ENCODE measurements at places on chromosomes 1 and 21. TPM values are rescaled to one million over a fixed set of nuclear protein-coding genes. Genes with fewer than 3 reads are reported as not detected.

The OXCT2 gene
- total RNA-seq = not detected

The KRTAP12-3 gene
- not detected for total RNA-seq

The CFHR5 gene
- total RNA-seq = not detected

The MARK1 gene
- 2.3 TPM for total RNA-seq

The GPR25 gene
- total RNA-seq = not detected

The DENND2D gene
- total RNA-seq = 49.4 TPM

The USH2A gene
- total RNA-seq = not detected

The SH2D1B gene
- not detected for total RNA-seq

The TRIM17 gene
- 3.1 TPM for total RNA-seq

The TLR5 gene
- total RNA-seq = 15.7 TPM

The EPHA10 gene
- 1.0 TPM for total RNA-seq

The HCRTR1 gene
- total RNA-seq = not detected

DNA sequence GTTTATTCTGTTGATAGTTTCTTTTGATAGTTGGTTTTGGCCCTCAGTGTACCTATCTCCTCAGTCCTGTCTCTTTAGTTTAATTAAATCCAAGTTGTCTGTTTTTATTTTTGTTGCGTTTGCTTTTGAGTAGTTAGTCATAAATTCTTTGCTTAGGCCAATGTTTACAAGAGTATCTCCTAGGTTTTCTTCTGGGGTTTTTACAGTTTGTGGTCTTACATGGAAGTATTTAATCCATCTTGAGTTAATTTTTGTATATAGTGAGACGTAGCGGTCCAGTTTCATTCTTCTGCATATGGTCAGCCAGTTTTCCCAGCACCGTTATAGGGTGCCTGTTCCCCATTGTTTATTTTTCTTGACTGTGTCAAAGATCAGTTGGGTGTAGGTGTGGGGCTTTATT, 139.4 kb downstream of the POU2F1 start:
- H3K4me1 ChIP-seq = no peaks in the 10 kb centered on the region
- no peak for DNase-seq
- H3K27ac ChIP-seq = no peak overlapping the region

GRCh38 chr1:92029241-92029922, 403 bp upstream of the EPHX4 start:
- peaks cover 3% of the 10 kb centered on the region for H3K27me3 ChIP-seq
- peaks cover 4% of the 10 kb centered on the region for H3K4me1 ChIP-seq
- no peak for DNase-seq
- no peak overlapping the region for H3K27ac ChIP-seq
- H3K4me3 ChIP-seq = peak overlapping the region; percentile 58

DNA sequence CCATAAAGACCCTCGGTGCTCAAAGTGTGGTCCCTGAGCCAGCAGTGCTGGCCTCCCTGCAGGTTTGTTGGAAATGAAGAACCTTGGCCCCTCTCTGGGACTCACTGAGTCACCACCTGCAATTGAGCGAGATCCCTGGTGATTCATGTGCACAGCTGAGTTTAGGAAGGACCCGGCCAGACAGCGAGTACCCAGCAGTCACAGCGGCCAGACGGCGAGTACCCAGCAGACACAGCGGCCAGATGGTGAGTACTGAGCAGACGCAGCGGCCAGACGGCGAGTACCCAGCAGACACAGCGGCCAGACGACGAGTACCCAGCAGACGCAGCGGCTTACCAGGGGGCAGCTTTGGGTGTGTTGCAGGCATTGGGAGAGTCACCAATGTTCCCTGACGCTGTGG, 123.8 kb downstream of the PRDM16 start:
- peaks cover 20% of the 10 kb centered on the region for H3K4me1 ChIP-seq
- no peak overlapping the region for H3K4me3 ChIP-seq
- no peaks in the 10 kb centered on the region for H3K27me3 ChIP-seq
- H3K36me3 ChIP-seq = no peaks in the 10 kb centered on the region
- H3K27ac ChIP-seq = no peak overlapping the region

GRCh38 chr1:113353580-113353979, 36.7 kb upstream of the MAGI3 start:
- no peaks in the 10 kb centered on the region for H3K4me1 ChIP-seq
- H3K27ac ChIP-seq = no peak overlapping the region
- no peaks in the 10 kb centered on the region for H3K27me3 ChIP-seq
- no peak for DNase-seq

GRCh38 chr21:45548711-45549491, 6.7 kb upstream of the SLC19A1 start:
- H3K36me3 ChIP-seq = no peaks in the 10 kb centered on the region
- no peaks in the 10 kb centered on the region for H3K27me3 ChIP-seq
- no peak overlapping the region for H3K27ac ChIP-seq
- no peak for DNase-seq

- no peak overlapping the region for H3K27ac ChIP-seq
- no peaks in the 10 kb centered on the region for H3K4me1 ChIP-seq
- no peaks in the 10 kb centered on the region for H3K36me3 ChIP-seq
- H3K27me3 ChIP-seq = no peaks in the 10 kb centered on the region
These were observed 141.5 kb upstream of the VAMP3 start for GRCh38 chr1:7629465-7630195.

DNA sequence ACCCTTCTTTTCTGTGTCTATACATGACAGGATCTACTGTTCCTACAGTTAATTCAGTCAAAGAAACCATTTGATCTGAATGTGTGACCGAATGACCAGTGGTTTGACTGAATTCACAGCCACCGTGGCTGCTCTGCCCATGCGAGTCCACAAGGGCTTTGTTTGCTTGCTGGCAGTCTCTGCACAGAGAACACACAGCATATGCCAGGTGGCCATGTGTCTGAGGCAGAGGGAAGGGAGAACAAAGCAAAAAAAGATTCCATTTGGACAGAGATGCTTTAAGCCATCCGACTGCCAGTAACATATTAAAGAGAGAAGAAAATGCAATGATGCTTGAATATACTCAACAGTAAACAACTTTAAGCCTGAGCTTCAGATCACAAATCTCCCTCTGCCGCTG, 737.8 kb upstream of the CXADR start:
- H3K27me3 ChIP-seq = no peaks in the 10 kb centered on the region
- H3K27ac ChIP-seq = no peak overlapping the region
- no peaks in the 10 kb centered on the region for H3K4me1 ChIP-seq
- DNase-seq = no peak
- H3K4me3 ChIP-seq = no peak overlapping the region
- no peaks in the 10 kb centered on the region for H3K36me3 ChIP-seq

DNA sequence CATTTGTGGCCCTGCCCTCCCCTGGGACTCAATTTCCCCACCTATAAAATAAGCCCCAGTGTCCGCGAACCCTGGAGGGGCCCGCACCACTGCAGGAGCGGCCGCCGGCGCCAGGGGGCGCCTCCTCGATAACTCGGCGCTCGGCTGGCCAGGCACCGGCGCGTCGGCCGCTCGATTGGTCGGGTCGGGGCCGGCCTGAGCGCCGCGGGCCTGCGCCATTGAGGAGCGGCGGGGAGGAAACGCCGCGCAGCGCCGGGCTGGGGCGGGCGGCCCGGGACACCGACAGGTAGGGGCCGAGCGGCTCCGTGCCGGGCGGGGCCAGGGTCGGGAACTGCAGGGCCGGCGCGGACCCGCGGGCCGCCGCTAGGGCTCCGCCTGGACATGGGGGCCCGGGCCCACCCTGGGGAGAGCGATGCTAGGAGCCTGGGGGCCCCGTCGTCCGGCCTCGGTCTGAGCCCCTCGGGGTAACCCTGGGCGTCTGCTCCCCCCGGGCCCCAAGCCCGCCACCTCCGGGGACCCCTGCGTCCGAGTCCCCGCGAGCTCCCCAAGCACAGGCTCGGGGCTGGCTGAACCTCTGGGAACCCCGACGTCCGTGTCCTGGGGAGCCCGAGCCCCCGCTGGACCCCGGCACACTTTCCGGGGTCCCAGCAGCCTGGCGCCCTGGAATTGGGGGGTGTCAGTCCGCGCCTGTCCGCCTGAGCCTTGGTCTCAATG, at the start of gene VPS13D:
VPS13D (plus strand) TSS at position 196 of the 714 bp plus-strand sequence. CDS start 4,237 bp downstream, outside the sequence.
- H3K4me1 ChIP-seq = peaks cover 17% of the 10 kb centered on the region
- no peaks in the 10 kb centered on the region for H3K27me3 ChIP-seq
- peak within 1 kb of the TSS; percentile 99 for H3K4me3 ChIP-seq
- peak within 1 kb of the TSS; percentile 93 for H3K27ac ChIP-seq

GRCh38 chr1:210841926-210842625, 291.9 kb downstream of the KCNH1 start:
- H3K4me1 ChIP-seq = no peaks in the 10 kb centered on the region
- no peaks in the 10 kb centered on the region for H3K27me3 ChIP-seq
- H3K36me3 ChIP-seq = no peaks in the 10 kb centered on the region
- no peak overlapping the region for H3K27ac ChIP-seq
- H3K4me3 ChIP-seq = no peak overlapping the region

GRCh38 chr1:232901255-232901654, 49.2 kb upstream of the NTPCR start:
- no peak for DNase-seq
- H3K4me3 ChIP-seq = no peak overlapping the region
- H3K4me1 ChIP-seq = peaks cover 6% of the 10 kb centered on the region

DNA sequence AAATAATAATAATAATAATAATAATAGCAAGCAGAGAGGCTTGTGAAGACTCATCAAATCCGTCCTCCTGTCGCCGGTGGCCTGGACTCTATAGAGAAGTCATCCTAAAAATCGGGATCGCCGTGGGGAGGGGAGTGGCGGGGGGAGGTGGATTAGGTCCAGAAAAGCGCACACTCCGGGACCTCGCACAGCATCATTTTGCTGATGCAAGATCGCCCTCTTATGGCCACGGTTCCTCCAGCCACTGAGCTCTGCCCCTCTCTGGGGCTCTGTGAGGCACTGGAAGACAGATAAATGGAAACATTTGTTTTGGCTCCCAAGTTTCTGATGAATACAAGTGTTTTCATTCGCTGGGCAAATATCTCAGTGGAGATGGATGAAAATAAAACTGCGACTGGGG, 612.0 kb downstream of the MATN1 start:
- DNase-seq = peak; percentile 33
- no peaks in the 10 kb centered on the region for H3K27me3 ChIP-seq

DNA sequence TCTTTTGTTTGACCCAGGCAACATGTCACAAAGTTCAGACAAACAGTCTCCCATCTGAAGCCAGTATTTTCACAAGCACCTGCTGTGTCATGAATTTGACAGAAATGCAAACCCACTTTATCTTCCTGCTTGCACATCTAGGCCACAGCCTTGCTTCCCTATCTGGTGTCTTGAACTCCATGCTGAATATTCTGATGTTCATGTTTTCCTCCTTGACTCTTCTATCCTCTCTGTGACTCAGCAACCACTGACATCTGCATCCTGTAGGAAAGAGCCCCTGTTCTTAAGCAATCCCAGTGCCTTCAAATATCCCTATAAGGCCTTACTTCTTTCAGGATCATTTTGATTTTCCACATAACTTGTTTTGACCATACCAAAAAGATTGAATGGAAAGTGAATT, 6.5 kb downstream of the CD55 start:
- H3K27ac ChIP-seq = peak overlapping the region; percentile 30
- peaks cover 19% of the 10 kb centered on the region for H3K4me1 ChIP-seq
- no peaks in the 10 kb centered on the region for H3K27me3 ChIP-seq
- H3K36me3 ChIP-seq = peaks cover 87% of the 10 kb centered on the region
- DNase-seq = no peak

DNA sequence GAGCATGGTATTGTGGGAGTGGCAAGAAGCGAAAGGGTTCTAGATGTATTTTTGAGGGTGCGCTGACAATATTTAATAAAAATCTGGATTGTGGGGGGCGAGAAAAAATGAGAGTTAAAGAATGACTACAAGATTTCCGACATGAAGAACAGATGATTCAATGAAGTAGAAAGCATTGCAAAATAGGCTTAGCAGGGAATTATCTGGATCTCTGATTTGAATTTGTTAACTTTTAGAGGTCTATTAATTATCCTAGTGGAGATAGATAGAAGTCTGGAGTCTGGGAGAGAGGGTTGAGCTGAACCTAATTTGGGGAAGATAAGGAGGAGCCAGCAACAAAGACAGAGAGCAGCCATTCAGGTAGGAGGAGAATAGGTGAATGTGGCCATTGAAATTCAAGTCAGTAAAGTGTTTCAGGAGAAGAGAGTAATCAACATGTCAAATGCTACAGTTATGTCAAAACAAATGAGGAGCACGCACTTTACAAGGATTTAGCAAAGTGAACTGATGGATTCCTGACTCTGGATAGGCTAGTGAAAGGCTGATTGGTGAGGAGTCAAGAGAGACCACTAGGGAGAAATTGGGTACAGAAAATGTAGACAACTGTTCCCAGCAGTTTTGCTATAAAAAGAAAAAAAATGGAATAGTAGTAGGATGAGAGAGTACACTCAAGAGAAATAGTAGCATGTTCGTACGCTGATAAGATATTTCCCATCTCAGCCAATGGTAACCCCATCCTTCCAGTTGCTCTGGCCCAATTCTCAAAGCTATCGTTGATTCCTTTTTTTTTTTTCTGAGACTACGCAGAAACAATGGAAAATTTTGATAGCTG, 393.2 kb upstream of the CXADR start:
- no peak overlapping the region for H3K27ac ChIP-seq
- no peaks in the 10 kb centered on the region for H3K36me3 ChIP-seq
- H3K4me1 ChIP-seq = no peaks in the 10 kb centered on the region
- no peak for DNase-seq

GRCh38 chr1:226568077-226568831, 19.7 kb downstream of the STUM start:
- H3K27me3 ChIP-seq = no peaks in the 10 kb centered on the region
- H3K4me1 ChIP-seq = no peaks in the 10 kb centered on the region
- no peak overlapping the region for H3K27ac ChIP-seq
- peak; percentile 36 for DNase-seq

- no peak overlapping the region for H3K27ac ChIP-seq
- H3K4me3 ChIP-seq = no peak overlapping the region
- H3K4me1 ChIP-seq = no peaks in the 10 kb centered on the region
- H3K36me3 ChIP-seq = no peaks in the 10 kb centered on the region
- H3K27me3 ChIP-seq = no peaks in the 10 kb centered on the region
These were observed 48.5 kb upstream of the FBXO28 start for GRCh38 chr1:224065455-224065854.

DNA sequence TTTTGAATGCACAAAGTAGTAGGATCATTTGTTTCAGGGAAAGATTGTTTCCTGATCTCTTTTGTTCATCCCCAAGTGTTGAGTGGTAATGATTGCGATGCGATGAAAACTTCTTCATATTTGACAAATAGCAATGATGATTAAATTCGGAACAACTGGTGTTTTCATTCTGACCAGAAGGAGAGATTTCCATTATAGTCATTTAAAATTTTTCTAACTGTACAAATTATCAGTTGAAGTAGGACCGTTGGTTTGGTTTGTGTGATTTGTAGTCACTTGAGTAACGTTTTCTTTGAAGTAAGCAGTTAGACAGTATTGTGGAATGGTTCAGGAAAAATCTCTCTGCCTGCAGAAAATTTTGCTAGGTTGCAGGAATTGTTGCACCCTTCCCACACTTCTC, 5.9 kb downstream of the NFYC start:
- peaks cover 32% of the 10 kb centered on the region for H3K4me1 ChIP-seq
- no peaks in the 10 kb centered on the region for H3K36me3 ChIP-seq
- H3K27ac ChIP-seq = no peak overlapping the region
- no peak overlapping the region for H3K4me3 ChIP-seq
- no peaks in the 10 kb centered on the region for H3K27me3 ChIP-seq

- peaks cover 25% of the 10 kb centered on the region for H3K36me3 ChIP-seq
- no peaks in the 10 kb centered on the region for H3K27me3 ChIP-seq
- no peaks in the 10 kb centered on the region for H3K4me1 ChIP-seq
These were observed 20.8 kb upstream of the SDC3 start for GRCh38 chr1:30929135-30929889.

Measured in upper lobe of left lung (tissue), 6 donors.